NCI-H1930 (cell line): ENCODE measurements at places on chromosomes 4 and X.

GRCh38 chr4:137125011-137125410 lies 407.3 kb downstream of the PCDH18 start:
- DNase-seq: no peak

DNA sequence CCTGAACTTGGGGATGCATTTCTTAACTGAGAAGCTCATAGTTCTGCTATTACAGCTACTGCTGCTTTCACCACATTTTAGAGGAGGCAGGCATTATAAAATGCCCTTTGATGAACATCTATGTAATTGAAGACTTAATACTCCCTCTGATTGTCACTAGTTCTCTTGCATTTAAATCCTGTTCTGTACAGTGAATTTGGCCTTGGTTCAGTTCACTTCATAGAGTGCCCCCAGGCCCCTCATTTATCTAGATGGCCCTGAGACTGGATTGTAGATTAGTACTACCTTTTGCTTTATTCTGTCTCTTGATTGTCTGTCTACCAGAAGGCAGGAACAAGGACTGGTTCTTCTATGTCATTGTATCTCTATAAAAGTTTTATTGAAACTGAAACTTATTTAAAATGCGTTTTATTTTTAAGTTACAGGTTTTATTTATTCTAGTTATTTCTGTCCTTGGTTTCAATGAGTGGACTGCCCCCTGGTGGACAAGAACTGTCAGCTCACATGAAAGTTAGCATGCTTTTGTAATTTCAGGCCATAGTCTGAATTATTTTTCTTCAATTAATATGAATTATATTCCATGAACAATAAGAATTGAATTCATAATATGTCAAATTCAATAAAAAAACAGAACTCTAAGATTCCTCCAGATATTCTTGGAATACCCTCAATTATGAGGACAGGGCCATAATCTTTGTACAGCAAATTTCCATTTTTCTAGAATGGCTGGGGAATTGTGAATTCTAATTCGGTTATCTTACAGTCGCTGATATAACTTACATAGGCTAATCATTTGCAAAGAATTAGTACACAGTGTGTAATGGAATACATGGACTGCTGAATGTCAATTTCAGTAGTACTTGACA lies 47.2 kb upstream of the TMEM33 start:
- no peak for DNase-seq

- no peak for DNase-seq
Measured at GRCh38 chr4:189385579-189385978, 555.1 kb upstream of the FRG1 start.

DNA sequence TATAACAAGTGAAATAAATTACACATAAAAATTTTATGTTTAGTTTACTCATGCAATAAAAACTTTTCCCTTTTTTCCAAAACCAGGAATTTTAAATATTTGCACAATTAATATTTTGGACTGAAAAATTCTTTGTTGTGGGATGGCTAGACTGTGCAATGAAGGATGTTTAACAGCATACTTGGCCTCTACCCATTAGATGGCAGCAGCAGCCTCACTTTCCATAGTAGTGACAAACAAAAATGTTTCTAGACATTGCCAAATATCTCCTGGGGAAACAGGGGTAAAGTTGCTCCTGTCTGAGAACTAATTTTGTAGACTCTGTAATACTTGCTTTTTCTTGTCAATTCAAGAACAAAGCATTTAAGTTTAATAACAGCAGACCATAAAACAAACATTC lies 49.8 kb downstream of the SCLT1 start:
- DNase-seq: no peak

- no peak for DNase-seq
Measured at GRCh38 chr4:8289151-8289750, 19.7 kb downstream of the HTRA3 start.

- DNase-seq: no peak
Measured at GRCh38 chr4:56791316-56791715, 30.2 kb downstream of the SPINK2 start.
